ENCODE measurements at places on chromosomes 4 and X.

DNA sequence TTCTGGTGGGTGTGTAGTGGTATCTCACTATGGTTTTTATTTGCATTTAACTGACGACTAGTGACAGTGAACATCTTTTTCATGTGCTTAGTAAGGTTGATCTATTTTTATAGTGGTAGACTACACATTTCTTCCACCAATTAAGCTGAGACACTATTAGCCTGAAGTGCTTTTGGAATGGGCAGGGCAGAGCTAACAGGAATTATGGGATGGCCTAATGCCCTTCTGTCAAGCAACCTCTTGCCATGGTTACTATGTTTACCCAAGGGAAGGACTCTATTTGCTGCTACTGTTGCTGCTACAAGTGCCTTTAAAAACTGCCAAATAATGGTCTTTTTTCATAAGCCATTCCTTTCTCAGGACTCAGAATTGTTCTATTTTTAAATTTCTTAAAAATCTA lies 676.7 kb upstream of the ACTRT1 start:
- no peak for DNase-seq

- no peak for DNase-seq
Observed at GRCh38 chr4:37530451-37530850, 155.7 kb downstream of the RELL1 start.

- no peak for DNase-seq
Observed at GRCh38 chr4:121669163-121669550, 27.6 kb downstream of the ANXA5 start.

DNA sequence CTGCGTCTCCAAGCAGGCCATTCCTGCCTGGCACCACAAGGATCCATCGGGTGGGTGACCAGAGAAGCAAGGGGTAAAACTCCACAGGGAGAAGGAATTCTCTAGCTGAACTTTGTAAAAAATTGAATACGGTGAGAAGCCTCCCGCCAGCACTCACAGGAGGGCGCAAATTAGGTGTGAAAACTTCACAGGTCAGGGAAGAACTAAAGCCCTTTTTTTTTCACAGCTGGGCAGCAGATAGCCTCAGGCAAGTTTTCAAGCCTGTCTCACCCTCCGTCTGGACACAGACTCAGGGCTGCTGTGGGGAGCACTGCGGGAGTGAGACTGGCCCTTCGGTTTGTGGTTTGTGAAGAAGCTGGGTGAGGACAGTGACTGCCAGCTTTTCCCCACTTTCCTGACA lies 224.1 kb upstream of the FGF16 start:
- DNase-seq: no peak

DNA sequence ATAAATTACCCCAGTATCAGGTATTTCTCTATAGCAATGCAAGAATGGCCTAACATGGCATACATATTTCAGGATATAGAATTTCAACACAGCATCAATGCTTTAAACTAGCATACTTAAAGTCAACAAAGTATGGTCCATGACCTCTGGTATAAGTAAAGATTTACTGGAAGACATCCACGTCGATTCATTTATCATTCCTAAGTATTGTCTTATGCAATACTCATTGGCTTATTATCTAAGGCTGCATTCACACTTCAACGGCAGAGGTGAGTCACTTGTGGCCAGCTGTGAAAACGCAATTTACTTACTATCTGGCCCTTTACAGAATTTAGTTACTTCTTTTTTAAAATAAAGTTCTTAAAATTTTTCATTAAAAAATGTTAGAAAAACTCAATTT lies 42.6 kb downstream of the ADGRA3 start:
- DNase-seq: no peak

DNA sequence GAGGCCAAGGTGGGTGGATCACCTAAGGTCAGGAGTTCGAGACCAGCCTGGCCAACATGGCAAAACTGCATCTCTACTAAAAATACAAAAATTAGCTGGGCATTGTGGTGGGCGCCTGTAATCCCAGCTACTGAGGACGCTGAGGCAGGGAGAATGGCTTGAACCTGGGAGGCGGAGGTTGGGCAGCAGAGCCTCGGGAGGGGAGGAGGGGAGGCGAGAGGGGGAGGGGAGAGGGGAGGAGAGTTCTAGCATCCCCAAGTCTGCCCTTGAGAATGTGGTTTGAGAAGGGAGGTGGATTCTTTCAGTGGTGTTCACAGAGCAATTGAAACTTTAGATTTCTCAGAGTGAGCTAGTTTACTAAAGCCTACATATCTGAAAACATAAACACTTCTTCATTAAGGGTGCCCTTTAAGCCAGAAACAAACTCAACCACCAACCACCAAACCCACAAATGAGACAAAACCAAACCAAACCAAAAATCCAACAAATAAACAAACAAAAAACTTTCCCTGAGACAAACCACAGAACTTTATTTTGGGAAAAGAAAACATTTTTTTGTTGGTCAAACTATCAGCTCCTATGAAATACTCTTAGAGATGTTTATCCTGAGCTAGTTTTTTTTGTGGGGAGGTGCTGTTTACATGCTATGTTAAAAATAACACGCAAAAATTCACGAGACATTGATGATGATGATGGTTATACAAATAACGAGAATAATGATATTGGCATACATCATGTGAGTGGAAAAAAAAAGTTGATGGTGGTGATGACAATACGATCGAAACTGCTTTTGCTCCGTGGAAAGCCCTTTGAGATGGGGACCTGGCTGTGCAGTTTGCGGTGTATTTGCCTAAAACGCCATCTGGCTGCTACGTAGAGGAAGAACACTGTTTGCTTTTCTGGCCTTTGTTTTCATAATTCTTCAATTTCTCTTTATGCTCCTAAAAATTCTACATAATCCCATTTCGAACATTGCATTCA lies 98.2 kb upstream of the PRKX start:
- peak; percentile 4 for DNase-seq

GRCh38 chrX:13164611-13165010 lies 120.2 kb upstream of the FAM9C start:
- no peak for DNase-seq

- DNase-seq: no peak
Observed at GRCh38 chrX:10922159-10922558, 189.0 kb upstream of the HCCS start.

DNA sequence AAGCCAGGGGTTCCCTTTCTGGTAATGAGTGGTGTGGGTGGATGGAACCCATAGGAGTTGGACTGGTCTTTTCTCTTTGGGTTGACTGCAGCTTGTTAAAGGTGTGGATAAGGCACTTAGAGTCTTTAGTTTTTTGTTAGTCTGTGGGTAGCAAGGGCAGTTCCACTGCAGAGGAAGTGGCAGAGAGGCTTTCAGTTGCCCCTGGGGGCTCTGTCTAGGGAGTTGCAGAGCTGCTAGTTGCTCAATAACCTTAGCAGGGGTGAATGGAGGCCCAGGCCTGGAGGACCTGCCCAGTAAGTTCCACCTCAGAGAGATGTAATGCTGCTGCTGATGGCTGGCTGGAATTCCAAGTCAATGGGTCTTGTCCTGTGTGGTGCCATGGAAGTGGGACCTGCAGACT lies 282.6 kb upstream of the NDST4 start:
- DNase-seq: no peak

DNA sequence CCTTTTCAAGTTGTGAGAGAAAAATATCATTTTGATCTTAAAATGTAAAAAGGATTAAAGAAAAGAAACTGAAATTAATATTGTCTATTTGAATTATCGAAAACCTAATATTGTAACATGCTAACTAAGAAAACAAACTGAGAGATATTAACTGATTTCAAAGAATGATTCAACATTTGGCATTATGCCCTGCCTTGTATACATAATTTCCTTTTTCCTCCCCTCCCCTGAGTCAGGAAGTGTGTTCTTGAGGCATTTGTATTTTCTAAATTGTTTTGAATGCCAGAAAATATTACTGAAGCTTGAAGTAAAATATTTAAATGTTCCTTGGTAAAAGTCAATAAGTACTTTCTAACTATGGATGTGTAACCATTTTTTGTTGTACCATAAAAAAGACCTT lies 49.4 kb downstream of the RPS6KA3 start:
- DNase-seq: no peak

DNA sequence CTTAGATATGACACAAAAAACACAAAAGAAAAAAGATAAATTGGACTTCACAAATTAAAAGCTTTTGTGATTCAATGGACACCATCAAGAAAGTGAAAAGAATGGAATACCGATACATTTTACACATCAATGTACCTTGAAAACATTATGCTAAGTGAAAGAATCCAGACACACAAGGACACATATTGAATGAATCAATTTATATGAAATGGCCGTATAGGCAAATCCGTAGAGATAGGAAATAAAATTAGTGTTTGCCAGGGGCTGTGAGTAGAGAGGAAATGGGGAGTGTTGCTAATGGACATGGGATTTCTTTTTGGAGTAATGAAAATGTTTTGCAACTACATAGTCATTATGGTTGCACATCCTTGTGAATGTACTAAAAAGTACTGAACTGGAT lies 3.1 kb downstream of the PGAM4 start:
- no peak for DNase-seq

- DNase-seq: no peak
Observed at GRCh38 chr4:48254381-48255071, 15.1 kb downstream of the TEC start.

DNA sequence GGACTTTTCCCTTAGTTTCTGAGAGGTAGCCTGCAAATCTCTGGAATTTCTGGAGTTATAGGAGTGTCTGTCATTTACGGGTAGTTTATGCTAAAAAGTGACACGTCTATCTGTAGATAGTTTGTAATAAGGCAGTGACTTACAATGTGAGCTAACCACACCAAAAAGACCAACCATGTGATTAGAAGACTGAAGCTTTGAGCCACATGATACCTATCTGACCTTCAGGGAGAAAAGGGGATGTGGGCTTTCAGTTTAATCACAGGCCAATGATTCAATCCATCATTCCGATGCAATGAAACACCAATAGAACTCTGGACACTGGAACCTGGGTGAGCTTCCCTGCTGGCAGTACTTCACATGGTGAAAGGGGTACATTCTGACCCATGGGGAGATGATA lies 254.6 kb upstream of the GK2 start:
- no peak for DNase-seq

GRCh38 chr4:47659342-47659741 lies 174.3 kb downstream of the ATP10D start:
- no peak for DNase-seq

DNA sequence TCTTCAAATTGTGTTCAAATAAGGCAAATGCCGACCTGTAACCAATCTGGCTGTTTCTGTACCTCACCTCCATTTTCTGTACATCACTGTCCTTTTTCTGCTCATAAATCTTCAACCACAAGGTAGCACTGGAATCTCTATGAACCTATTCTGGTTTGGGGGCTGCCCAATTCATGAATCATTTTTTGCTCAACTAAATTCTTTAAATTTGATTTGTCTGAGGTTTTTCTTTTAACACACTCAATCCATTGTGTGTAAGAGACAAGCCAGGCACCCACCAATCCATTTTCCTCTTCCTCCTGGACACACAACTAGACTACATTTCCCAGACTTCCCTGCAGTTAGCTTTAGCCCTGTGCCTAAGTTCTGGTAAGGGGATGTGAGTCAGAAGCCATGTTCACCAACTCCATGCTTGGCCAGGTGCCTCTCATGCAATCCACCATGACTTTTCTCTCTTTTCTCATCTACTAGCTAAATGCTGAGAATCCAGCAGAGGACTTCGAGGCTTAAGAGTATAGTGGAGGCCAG lies 193.2 kb upstream of the KLF3 start:
- no peak for DNase-seq

DNA sequence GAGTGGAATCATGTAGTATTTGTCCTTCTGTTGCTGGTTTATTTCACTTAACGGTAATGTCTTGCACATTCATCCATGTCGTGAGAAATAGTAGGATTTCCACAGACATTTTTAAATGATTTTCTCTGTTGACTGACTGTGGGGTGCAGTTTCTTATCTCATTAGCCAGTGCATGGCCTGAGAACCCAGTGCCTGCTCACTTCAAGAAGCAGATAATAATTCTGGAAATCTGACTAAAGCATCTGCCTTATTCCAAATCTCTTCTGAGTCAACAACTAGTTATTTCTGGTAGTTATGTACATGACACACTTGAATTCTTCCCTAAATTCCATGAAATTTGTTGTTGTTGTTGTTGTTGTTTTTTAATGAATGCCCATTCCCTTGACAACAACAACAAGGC lies 77.6 kb downstream of the NPFFR2 start:
- DNase-seq: no peak

- DNase-seq: no peak
Observed at GRCh38 chr4:69910016-69910782, 20.7 kb upstream of the CSN1S1 start.

GRCh38 chrX:135697601-135698000 lies 15.8 kb upstream of the CT45A1 start:
- DNase-seq: no peak

DNA sequence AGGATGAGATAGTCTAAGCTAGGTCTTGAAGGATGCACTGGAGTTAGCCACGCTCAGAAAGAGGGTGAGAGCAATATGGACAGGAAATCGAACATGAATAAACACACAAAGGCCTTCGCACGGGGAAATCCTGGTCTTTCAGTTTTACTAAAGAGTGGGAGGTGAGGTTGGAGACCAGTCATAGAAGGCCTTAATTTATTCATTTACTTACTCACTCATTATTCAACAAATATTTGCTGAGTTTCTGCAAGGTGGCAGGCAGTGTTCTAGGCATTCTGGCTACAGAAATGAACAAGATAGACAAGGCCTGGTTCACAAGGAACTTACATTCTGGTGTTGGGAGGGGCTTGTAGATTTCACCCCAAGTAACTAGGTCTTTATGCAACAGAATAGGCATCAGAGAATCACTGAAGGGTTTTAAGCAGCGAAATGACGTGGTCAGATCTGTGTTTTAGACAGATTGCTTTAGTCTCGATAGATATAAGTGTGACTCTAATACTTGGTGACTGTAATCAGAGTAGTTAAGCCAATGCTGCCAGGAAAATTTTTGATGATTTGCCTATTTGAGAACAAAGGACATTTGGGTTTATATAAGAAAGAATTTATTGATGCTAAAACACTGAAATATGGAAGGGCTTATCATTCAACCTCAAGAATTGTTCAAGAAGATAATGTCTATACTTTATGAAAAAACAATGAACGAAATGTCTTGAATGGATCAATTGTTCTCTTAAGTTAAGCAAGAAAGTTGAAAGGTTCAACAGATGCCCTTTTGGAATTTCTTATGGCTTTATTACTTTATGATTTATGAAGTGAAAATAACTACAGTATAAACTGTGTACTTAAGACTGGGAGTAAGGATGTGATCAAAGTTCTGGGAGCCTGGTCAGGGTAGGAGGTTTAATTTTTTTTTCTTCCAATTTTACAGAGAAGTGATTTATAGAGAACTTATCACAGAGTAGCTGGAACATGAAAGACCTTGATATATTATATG lies 184.4 kb upstream of the CASK start:
- DNase-seq: no peak

GRCh38 chr4:125979950-125980349 lies 665.2 kb downstream of the FAT4 start:
- no peak for DNase-seq

GRCh38 chr4:26839534-26839951 lies 21.1 kb upstream of the STIM2 start:
- no peak for DNase-seq

- no peak for DNase-seq
Observed at GRCh38 chr4:103324811-103325210, 126.7 kb upstream of the CENPE start.

- no peak for DNase-seq
Observed at GRCh38 chr4:177287255-177287654, 22.4 kb upstream of the NEIL3 start.

- no peak for DNase-seq
Observed at GRCh38 chr4:21242163-21242562, 541.9 kb downstream of the PACRGL start.

GRCh38 chr4:3516836-3517730 lies 15.1 kb downstream of the LRPAP1 start:
- no peak for DNase-seq

Data from stimulated activated CD4-positive, alpha-beta T cell treated with anti-CD3 and anti-CD28 coated beads, TNF-alpha, amount 100 ng/mL, for 1 hour (primary cell).